ENCODE measurements at places on chromosomes 12 and 14. TPM values are rescaled to one million over a fixed set of nuclear protein-coding genes. Genes with fewer than 3 reads are reported as not detected.

Gene TMEM233
- total RNA-seq: not detected

Gene DIO3
- total RNA-seq: 1.3 TPM

DNA sequence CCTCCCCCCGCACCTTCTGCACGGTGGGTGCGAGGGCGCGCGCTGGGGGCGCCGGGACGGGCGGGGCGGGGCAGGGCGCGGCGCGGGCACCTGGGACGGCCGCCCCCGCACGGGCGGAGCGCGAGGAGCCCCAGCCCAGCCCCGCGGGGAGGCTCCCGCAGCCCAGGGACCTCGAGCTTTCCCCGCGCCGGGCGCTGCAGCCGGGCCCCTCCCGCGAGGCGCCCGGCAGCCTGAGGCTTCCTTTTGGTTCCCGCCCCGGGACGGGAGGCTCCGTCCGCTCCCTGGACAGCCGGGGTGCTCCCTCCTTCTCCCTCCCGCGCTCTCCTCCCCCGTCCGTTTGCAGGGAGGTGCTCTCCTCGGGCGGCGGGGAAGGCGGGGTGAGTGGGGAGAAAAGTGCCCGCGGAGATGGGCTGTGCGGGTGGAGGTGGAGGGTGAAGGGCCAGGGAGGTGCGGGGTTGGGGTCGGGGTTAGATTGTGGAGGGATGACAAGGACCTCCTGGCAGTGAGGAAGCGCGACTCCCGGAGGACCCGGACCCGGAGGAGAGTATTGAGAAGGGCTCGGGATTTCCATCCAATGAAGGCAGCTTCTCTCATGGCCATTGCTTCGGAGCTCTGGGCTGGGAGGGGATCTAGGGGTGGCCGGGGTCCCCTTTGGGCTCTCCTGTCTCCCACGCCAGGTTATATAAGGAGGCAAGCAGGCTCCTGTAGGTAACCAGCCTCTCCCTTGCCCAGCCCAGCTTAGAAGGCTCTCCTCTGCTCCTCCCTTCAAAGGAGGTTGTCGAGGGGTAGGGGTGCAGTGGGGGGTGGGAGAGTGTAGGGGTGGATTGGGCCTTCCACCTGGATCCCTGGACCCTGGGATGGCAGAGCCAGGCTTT, 645 bp downstream of the JDP2 start:
- DNase-seq: peak; percentile 63

- no peak for DNase-seq
Measured at GRCh38 chr12:132315507-132315906, 13.9 kb downstream of the GALNT9 start.

GRCh38 chr14:51627313-51627712, 24.4 kb upstream of the FRMD6 start:
- no peak for DNase-seq

GRCh38 chr14:90677484-90678050, 138.7 kb downstream of the TTC7B start:
- DNase-seq: no peak

Measured in body of pancreas (tissue), 4 donors.